ENCODE measurements at places on chromosomes 12 and 14.

DNA sequence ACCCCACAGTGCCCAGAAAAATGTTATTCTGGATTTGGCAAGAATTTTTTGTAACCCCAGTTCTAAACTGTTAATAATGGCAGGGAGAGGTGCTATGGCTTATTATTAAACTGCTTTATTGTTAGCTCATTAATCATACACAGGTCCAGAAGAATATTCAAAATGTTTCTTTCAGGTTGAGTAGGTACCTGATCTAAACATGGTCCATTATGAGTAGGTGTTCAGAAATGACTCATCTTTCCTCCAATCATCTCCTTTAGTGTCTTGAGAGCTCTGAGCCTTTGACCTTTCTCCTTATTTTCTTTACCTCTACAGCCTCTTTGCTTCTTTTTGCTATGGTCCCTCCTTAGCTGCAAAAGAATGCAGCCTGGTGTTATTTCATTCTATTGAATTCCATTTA is 211.0 kb upstream of the GARIN6 start:
- DNase-seq: no peak

DNA sequence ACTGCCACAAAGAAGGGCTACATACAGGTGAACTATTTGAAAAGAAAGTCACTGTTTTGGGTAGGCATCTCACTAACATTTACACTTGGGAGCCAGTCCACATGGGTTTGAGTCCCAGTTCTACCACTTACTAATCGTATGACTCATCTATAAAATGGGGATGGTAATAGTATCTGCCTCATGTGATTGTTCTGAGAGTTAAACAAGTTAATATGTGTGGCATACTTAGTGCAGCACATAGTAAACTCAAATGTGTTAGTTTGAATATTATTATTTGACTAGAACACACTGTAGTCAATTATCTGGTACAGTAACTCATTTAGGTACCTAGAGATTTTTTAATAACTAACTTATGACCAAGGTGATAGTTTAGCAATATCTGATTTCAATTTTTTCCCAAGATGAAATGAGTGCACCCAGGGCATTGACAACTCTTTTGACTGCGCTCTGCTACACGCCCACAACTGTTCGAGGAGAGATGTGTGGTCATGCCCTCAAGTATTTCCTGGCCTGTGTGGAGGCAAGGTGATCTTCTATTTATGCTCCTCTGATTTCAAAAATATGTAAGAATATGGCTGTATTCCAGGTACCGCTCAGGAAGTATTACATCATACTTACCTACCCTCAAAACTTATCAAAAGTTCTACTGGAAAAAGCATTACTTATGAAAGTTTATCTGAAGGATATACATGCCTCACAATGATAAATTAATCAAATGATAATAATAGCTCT is 210.6 kb upstream of the EGLN3 start:
- no peak for DNase-seq

GRCh38 chr12:45285717-45286116 is 69.8 kb downstream of the ANO6 start:
- no peak for DNase-seq

DNA sequence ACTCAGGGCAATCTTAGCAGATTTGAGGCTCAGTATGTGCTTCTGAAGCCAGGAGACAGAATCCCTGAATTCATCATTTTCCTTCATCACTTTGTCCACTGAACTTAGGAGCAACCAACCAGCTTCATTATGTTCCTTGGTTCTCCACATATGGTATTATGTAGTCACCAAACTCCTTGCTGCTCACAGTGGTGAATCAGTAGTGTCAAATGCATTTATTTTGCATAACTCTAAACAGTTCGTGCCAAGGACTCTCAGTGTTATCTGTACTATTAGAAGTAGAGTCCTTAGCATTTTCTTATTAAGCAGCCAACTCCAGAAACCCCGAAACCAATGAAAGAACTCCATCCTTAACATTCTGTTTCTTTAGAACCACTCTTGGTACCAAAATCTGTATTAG is 466.9 kb upstream of the RGS6 start:
- no peak for DNase-seq

DNA sequence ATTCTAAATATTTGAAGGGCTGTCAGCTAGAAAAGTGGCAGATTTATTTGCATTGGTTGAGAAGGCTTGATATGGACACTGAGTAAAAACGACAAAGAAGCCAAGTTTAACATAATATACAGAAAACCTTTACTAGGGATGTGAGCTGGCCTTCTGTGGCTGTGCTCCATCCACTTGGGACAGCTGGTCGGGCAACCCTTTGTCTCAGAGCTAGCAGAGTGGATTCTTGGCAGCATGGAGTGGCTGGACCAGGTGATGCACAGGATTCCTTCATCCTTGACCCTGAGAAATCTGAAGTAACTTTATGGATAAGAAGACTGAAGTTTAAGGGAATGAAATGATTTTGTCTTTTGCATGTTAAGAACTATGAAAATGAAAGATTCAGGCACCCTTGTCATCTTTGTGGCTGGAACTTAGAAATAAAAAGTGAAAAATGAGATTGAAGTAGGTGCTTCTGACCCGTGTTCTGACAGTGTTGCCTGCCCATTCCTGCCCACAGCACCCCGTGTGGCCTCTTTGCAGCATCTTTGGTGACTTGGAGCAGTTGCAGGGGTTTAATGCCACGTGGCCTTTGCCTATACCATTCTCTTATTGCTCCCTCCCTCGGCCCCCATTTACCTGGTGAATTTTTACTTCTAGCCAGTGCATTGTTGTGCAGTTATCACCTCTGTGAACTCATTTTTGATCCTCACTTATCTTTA is 32.6 kb downstream of the PELI2 start:
- no peak for DNase-seq
